Frontal cortex (tissue), 4 donors: ENCODE measurements at places on chromosomes 5 and 9.

- no peak for DNase-seq
These were observed 24.8 kb downstream of the DPYSL3 start for GRCh38 chr5:147485046-147485445.

GRCh38 chr9:86974421-86974820 is 27.1 kb upstream of the GAS1 start:
- no peak for DNase-seq

DNA sequence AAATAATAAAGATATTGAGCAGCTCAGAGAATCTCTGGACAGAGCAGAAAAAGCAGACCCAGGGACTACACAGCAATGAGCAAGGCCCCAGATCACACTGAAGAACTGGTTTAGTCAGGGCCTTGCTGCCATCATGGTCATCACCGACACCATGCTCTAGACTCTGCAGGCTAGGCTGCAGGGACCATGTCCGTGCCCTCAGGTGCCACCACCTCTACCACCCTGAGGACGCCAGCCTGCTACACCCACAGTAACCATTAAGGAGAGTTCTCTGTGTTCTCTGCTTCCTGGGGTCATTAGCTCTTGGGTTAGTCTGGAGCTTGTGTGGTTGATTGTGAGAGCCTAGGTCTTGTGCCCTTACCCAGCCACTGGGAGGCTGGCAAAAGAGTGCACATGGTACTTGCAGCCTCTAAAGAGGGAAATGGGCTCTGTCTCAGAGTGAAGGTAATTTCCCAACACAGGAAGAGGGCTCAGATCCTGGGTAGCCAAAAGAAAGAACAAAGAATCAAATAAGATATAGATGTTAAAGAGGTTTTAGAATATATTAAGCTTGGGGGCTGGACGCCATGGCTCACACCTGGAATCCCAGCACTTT is 31.9 kb upstream of the JADE2 start:
- no peak for DNase-seq

DNA sequence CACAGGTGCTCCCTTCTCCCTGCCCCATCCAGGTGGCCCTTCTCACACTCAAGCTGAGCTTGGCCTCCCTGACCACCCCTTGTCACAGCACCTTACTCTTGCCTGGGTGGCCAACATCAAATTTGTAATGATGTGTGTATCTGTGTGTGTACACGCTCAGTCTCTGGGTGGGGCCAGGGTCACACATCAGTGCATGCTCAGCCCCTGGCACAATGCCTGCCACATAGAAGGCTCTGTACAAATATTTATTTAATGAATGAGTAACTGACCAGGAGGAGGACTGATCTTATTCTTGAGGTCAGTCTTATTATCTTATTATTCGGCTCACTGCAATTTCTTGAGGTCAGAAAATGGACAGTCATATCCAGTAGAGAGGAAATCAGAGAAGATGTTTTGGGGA is 41.3 kb upstream of the HAND1 start:
- DNase-seq: no peak

DNA sequence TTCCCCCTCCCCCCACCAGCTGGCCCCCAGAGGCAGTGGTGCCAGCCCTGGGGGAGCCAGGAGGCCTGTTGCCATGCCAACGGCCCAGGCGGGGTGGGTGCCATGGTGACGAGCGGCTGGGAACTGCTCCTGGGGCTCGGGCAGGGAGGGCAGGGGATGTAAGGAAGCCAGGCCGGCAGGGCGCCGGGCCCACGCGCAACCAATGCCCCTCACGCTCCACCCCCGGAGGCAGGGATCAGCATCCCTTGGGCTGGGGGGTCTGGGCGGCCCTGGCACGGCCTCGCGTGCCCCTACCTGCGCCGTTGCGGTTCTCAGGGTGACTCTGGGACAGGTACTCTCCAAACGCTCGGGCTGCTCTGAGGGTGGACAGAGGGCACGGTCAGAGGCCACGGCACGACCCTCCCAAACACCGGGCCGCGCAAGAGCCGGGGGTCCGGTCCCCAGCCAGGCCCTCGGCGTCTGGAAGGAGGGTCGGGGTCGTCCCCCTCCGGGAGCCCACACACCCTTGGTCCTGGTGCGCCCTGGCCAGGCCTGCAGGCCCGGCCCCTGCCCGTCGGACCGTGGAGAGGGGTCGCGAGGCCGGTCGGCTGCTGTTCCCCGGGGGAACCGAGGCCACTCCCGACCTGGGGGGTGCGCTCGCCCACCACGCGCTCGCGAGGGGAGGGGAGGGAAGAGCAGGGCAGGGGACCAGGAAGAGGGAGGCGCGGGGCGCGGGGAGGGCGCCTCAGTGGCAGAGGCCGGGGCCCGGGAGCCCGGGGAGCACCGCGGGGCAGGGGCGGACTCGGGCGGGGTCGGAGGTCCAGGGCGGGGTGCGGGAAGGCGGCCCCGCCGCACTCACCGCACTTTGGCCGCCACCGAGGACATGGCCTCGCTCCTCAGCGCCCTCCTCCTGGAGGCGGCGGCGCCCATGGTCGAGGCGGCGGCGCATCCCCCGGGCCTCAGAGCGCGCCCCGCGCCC is 661 bp downstream of the NSMF start:
- peak; percentile 79 for DNase-seq

- DNase-seq: no peak
These were observed 71.0 kb upstream of the SLC1A3 start for GRCh38 chr5:36535378-36535777.

- no peak for DNase-seq
These were observed 18.2 kb downstream of the SLC9A3 start for GRCh38 chr5:505951-506525.

DNA sequence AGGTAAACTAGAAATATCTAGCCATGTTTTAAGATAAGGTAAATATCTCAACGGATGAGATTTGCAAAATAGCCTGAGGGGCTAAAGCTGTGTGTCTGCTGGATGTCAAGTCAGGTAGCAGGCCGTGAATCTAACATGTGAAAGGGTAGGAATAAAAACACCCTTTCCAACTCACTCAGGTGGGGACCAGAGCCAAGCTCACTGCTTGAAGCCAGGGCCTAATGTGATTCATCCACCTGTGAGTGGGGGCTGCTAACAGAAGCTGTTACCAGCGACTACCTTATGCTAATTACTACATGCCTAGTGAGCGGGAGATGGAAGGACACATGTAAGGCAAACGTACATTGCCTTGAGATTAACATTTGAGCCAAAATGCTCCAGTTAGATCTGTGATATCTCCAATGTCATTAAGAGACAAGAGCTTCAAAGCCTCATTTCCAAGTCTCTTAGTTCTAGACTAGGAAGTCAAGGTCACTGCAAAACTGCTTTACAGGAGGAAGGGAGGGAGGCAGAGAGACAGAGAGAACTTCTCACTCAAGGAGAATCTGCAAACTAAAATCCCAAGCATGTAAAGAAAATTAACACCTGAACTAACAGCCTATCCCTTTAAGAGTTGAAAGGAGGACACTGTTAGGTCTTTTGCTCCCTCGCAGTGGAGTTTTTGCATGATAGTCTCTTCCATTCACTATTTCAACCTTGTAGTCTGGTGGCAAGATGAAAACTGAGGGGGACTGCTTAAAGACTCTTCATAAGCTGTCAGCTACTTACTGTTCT is 141.6 kb upstream of the RPS23 start:
- DNase-seq: no peak

GRCh38 chr5:51208296-51208695 is 175.0 kb upstream of the ISL1 start:
- no peak for DNase-seq

GRCh38 chr5:31763424-31763823 is 124.5 kb downstream of the PDZD2 start:
- no peak for DNase-seq

DNA sequence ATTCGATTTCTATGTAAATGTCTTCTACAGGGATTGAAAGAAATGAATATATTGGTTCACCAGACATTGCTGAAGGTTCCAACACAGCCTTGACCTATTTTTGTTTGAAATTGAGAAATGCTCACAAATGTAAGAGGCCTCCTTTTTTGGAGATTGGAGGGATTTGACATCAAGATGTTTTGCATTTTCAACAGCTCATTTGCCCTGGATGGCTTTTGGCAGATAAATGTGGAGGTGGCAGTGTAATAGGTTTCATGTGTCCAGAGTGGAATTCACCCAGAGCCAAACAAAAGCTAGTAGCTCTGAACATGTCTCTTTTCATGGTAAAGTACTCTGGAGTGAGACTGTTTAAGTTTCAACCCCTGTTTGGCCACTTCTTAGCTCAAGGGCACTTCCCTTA is 77.3 kb downstream of the PALM2AKAP2 start:
- no peak for DNase-seq
